Right atrium auricular region (tissue), 2 donors: ENCODE measurements at places on chromosomes 6 and 20. TPM values are rescaled to one million over a fixed set of nuclear protein-coding genes. Genes with fewer than 3 reads are reported as not detected.

DNA sequence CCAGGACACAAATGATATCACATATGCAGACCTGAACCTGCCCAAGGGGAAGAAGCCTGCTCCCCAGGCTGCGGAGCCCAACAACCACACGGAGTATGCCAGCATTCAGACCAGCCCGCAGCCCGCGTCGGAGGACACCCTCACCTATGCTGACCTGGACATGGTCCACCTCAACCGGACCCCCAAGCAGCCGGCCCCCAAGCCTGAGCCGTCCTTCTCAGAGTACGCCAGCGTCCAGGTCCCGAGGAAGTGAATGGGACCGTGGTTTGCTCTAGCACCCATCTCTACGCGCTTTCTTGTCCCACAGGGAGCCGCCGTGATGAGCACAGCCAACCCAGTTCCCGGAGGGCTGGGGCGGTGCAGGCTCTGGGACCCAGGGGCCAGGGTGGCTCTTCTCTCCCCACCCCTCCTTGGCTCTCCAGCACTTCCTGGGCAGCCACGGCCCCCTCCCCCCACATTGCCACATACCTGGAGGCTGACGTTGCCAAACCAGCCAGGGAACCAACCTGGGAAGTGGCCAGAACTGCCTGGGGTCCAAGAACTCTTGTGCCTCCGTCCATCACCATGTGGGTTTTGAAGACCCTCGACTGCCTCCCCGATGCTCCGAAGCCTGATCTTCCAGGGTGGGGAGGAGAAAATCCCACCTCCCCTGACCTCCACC, 42.2 kb downstream of the SIRPA start:
- no peak for DNase-seq
- H3K27ac ChIP-seq: no peak overlapping the region
- peaks cover 7% of the 10 kb centered on the region for H3K36me3 ChIP-seq
- H3K27me3 ChIP-seq: no peaks in the 10 kb centered on the region
- H3K4me3 ChIP-seq: no peak overlapping the region
- peaks cover 45% of the 10 kb centered on the region for H3K4me1 ChIP-seq

- DNase-seq: no peak
- peaks cover 24% of the 10 kb centered on the region for H3K4me1 ChIP-seq
- no peak overlapping the region for H3K4me3 ChIP-seq
- H3K27me3 ChIP-seq: no peaks in the 10 kb centered on the region
- no peaks in the 10 kb centered on the region for H3K36me3 ChIP-seq
- H3K27ac ChIP-seq: no peak overlapping the region
These were observed 2.9 kb downstream of the CHRNA4 start for GRCh38 chr20:63357921-63358905.

- no peak overlapping the region for H3K27ac ChIP-seq
- DNase-seq: no peak
- no peaks in the 10 kb centered on the region for H3K27me3 ChIP-seq
- no peaks in the 10 kb centered on the region for H3K4me1 ChIP-seq
- no peak overlapping the region for H3K4me3 ChIP-seq
- no peaks in the 10 kb centered on the region for H3K36me3 ChIP-seq
These were observed 199.1 kb downstream of the COL9A1 start for GRCh38 chr6:70103798-70104197.

- H3K36me3 ChIP-seq: peaks cover 23% of the 10 kb centered on the region
- H3K27me3 ChIP-seq: no peaks in the 10 kb centered on the region
- H3K4me1 ChIP-seq: peaks cover 23% of the 10 kb centered on the region
- peak overlapping the region; percentile 68 for H3K27ac ChIP-seq
- H3K4me3 ChIP-seq: peak overlapping the region; percentile 9
- DNase-seq: peak; percentile 83
These were observed 15.5 kb upstream of the TCFL5 start for GRCh38 chr20:62876902-62877816.

- H3K4me3 ChIP-seq: no peak overlapping the region
- H3K27me3 ChIP-seq: no peaks in the 10 kb centered on the region
- H3K27ac ChIP-seq: no peak overlapping the region
- no peaks in the 10 kb centered on the region for H3K4me1 ChIP-seq
- no peaks in the 10 kb centered on the region for H3K36me3 ChIP-seq
These were observed 115.9 kb upstream of the DST start for GRCh38 chr6:56758553-56758952.

DNA sequence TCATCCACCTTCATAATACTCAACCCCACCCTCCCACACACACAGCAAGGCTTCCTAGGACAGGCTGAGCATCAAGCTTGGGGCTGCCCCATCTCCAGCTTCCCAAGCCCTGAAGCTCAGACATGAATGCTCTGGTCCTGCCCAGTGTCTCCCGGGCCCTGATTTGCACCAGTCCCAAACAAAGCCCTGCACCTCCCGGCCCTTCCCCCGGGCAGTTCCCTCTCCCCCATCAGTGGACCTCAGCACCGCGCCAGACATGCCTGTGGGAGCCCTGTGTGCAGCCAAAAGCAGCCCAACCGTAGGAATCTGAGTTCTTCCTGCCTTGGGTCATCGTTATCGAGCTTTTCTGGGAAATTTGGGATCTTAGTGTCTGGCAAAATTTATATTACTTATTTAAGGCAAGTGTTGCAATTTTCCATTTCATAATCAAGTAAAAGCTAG, 63.5 kb downstream of the THBS2 start:
- H3K36me3 ChIP-seq: no peaks in the 10 kb centered on the region
- peaks cover 22% of the 10 kb centered on the region for H3K4me1 ChIP-seq
- H3K27me3 ChIP-seq: no peaks in the 10 kb centered on the region
- peak overlapping the region; percentile 64 for H3K27ac ChIP-seq
- peak; percentile 87 for DNase-seq

DNA sequence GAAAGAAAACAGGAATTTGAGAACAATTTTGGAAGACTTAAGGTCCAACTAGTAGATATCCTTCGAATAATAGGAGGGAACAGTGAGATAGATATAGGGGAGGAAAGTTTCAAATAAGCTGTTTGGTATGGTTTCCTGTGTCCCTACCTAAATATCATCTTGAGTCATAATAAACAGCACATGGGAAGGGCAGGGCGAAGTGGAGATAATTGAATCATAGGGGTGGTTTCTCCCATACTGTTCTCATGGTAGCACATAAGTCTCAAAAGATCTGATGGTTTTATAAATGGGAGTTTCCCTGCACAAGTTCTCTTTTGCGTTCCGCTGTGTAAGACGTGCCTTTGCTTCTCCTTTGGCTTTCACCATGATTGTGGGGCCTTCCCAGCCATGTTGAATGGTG, 39.5 kb upstream of the ENPP5 start:
- H3K4me3 ChIP-seq: no peak overlapping the region
- H3K4me1 ChIP-seq: no peaks in the 10 kb centered on the region
- H3K27ac ChIP-seq: no peak overlapping the region
- DNase-seq: no peak

The CD24 gene
- 0.41 TPM for total RNA-seq

The KCNK16 gene
- not detected for total RNA-seq
